ENCODE measurements at places on chromosomes 12 and 14.

DNA sequence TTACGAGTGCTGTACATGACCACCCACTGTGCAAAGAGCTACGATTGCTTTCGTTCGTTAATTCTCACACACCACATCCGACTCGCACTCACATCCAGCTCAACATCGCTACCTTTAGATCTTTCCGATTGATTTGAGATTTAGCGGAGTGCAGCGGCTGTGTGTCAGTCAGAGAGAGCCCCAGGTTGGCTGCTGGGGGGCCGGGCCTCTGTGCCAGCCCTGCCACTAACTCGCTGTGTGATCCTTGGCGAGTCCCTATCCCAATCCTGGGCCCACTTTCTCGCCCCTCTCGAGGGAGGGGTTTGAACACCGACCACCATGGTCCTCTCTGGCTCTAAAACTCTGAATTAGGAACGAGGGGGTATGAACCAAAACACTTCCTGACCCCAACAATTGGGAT, 8.6 kb downstream of the DLK1 start:
- DNase-seq = no peak

DNA sequence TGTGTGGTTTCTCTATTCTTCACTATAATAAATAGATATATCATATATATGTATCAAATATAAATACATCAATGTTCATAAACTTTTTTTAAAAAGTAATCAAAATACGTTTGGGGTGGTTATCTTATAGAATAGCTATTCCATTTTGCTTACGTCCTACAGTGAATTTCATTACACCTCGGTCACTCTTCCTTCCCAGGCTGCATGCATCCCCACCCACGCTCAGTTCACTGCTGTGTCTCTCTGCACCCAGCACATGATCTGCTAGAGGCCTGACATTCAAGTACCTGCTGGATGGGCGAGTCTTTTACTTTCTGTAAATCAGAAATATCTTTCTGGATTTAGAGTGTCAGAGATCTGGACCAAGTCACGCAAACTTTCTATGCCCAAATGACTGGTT, 3.6 kb downstream of the STX2 start:
- no peak for DNase-seq

DNA sequence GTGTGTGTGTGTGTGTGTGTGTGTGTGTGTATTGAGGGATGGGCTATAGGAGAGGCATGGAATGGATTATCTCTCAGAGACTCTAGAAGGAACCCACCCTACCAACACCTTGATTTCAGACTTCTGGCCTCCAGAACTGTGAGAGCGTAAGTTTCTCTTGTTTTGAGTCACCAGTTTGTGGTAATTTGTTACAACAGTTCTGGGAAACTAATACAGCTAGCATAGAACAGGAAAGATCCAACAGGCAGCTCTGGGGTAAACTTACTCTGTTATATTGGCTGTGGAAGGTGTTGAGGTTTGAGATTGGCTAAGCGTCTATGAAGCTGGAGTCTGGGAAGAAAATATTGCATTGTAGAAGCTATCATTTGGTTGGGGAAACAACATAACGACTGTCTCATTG, 334.3 kb downstream of the AACS start:
- DNase-seq = no peak

GRCh38 chr12:123482876-123483275, 24.9 kb downstream of the SNRNP35 start:
- DNase-seq = no peak

- no peak for DNase-seq
These were observed 246.3 kb downstream of the PRKD1 start for GRCh38 chr14:29681316-29681715.

DNA sequence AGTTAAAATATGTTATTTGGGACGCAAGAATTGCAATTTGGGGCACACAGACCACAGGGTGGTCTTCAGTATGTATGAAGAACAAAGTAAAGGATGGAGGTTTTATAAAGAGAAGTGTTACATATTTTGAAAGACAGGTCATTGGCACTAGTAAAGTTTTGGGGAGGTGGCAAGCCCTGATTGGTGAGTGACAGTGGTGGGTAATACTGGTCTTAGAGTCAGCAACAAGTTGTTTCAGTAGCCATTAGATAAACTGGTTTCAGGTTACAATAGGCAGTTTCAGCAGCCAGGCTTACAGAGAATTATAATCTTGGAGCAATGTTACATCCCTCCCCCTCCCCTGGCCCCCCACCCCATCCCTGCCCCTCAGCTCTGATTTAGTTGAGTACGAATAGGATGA, 17.5 kb downstream of the MARK3 start:
- DNase-seq = no peak

- DNase-seq = no peak
These were observed 106.4 kb upstream of the SYT10 start for GRCh38 chr12:33546004-33546403.

- DNase-seq = no peak
These were observed 89.7 kb downstream of the ASCL4 start for GRCh38 chr12:107864235-107864634.

DNA sequence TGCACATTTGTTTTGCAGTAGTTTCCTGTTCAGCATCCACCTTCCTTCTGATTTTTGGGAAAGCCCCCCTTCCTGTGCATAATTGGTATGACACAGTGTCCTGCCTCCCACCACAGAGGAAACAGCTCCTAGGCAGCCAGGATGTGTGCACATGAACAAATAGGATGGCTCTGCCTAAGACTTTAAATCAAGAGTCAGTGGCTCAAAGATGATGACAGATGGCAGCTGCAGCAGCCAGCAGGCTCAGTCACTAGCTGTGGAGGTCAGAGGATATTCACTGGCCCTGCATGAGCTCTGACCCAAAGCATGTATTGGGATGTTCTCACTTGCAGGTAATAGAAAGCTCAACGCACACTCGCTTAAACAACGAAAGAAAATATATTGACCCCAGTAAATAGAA, 90.3 kb downstream of the KCNK10 start:
- DNase-seq = no peak

DNA sequence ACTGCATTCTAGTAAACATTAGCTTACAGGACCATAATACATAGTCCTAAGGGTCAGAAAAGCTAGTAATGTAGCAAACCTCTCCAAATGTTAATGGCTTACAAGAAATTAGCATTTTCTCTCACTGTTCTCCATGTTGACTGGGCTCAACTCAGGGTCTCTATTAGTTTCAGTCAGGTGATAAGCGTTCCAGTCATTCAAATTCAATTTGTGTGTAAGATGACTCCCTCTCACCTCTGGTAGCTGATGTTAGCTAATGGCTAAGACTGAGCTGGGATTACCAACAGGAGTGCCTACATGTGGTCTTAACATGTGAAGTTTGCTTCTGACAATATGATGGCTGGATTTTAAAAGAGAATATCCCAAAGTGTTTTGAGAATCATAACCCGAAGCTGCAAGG, 630.5 kb upstream of the USP15 start:
- DNase-seq = no peak

Data from left forelimb (tissue), 1 donor.